ENCODE measurements at places on chromosomes 11 and 22.

- no peak overlapping the region for H3K4me3 ChIP-seq
- peak; percentile 66 for DNase-seq
- H3K27me3 ChIP-seq, result no peaks in the 10 kb centered on the region
- no peaks in the 10 kb centered on the region for H3K36me3 ChIP-seq
- H3K4me1 ChIP-seq, result peaks cover 2% of the 10 kb centered on the region
Observed at GRCh38 chr22:44438481-44439131, 59.4 kb downstream of the RTL6 start.

DNA sequence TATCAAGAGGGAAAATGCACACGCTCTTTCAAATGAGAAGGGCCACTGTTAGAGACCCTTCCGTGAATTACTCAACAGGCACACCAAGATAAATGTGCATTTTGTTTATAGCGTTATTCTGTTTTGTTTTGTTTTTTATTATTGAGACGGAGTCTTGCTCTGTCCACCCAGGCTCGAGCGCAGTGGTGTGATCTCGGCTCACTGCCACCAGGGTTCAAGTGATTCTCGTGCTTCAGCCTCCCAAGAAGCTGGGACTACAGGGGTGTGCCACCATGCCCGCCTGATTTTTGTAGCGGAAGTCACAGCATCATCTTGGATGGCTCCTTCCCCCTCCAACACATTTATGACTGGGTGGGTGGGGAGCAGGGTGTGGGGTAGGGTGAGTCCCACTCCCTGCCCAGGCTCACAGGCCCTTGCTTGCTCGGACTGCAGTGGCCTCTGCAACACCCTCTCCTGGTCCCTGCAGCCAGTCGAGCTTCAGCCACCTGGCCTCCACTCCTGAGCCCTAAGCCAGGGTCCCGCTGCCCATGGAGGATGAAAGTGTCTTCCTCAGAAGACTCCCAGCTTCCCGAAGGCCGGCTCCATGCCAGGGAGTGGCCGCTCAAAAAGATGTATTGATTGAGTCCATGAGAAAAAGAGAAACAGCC, 68.0 kb downstream of the RTL6 start:
- peak; percentile 45 for DNase-seq
- H3K4me3 ChIP-seq, result no peak overlapping the region
- no peaks in the 10 kb centered on the region for H3K27me3 ChIP-seq
- H3K4me1 ChIP-seq, result peaks cover 4% of the 10 kb centered on the region
- no peak overlapping the region for H3K27ac ChIP-seq
- H3K36me3 ChIP-seq, result no peaks in the 10 kb centered on the region

GRCh38 chr11:35491231-35491871, 34.1 kb downstream of the PAMR1 start:
- no peaks in the 10 kb centered on the region for H3K4me1 ChIP-seq
- no peak for DNase-seq
- no peak overlapping the region for H3K4me3 ChIP-seq
- no peaks in the 10 kb centered on the region for H3K36me3 ChIP-seq

DNA sequence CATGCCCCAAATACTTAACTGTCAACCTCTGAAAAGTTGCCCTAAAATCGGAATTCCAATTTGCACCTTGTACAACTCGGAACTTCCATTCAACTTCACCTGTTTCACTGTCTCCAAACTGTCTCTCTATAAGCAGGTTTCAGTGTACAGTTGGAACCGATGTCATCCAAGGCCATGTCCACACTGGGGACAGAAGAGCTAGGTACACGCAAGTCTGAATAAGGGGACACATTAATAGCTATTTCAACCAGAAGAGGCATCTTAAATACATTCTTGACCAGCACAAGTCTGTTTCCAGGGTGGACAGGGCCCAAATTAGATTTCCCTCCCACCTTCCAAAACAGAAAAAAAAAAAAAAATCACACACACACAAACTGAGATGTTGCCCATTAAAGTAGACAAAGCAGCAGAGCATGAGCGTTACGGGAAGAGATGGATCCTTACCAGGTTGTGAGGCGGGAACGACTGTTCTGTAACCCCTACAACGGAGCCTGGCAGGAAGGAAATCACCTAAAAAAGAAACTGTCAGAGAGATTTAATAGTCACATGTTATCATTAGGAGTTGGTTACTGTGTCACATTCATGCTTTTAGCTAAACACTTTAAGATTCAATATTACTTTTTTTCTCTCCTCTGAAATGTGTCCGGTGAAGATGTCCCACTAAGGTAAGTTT, 1.7 kb downstream of the CREBZF start:
- H3K27me3 ChIP-seq, result no peaks in the 10 kb centered on the region
- H3K27ac ChIP-seq, result peak overlapping the region; percentile 98
- no peak for DNase-seq
- H3K36me3 ChIP-seq, result peaks cover 41% of the 10 kb centered on the region
- peaks cover 49% of the 10 kb centered on the region for H3K4me1 ChIP-seq

GRCh38 chr22:31346733-31347250, 646 bp upstream of the PATZ1 start:
- H3K27ac ChIP-seq, result peak overlapping the region; percentile 83
- peaks cover 9% of the 10 kb centered on the region for H3K36me3 ChIP-seq
- peaks cover 39% of the 10 kb centered on the region for H3K4me1 ChIP-seq
- peak overlapping the region; percentile 84 for H3K4me3 ChIP-seq

DNA sequence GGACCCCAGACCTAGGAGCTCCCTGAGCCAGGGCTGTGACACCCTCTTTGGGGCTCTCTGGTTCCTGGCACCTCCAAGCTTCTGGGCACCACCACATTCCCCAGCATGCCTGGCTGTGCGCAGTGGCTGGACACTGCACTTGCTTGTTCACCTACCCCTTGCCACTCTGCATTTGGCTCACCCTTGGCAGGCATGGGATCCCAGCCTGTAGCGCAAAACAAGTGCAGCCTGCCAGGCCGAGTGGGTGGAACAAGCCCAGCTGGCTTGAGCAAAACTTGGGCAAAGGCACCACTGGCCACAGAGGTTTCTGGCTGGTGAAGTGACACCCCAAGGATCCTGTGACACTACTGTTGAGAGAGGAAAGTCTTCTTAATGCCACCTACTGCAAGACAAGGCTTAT, 57.3 kb downstream of the CCDC34 start:
- H3K4me1 ChIP-seq, result no peaks in the 10 kb centered on the region
- no peaks in the 10 kb centered on the region for H3K36me3 ChIP-seq
- no peak overlapping the region for H3K4me3 ChIP-seq
- H3K27ac ChIP-seq, result no peak overlapping the region

- no peaks in the 10 kb centered on the region for H3K36me3 ChIP-seq
- H3K27ac ChIP-seq, result no peak overlapping the region
- no peak for DNase-seq
- no peaks in the 10 kb centered on the region for H3K4me1 ChIP-seq
- H3K4me3 ChIP-seq, result no peak overlapping the region
Observed at GRCh38 chr11:97607291-97608000, 1217.6 kb downstream of the JRKL start.

GRCh38 chr11:16611926-16612565, 126.4 kb upstream of the C11orf58 start:
- H3K4me1 ChIP-seq, result peaks cover 36% of the 10 kb centered on the region
- no peaks in the 10 kb centered on the region for H3K36me3 ChIP-seq
- DNase-seq, result no peak
- peaks cover 54% of the 10 kb centered on the region for H3K27me3 ChIP-seq

DNA sequence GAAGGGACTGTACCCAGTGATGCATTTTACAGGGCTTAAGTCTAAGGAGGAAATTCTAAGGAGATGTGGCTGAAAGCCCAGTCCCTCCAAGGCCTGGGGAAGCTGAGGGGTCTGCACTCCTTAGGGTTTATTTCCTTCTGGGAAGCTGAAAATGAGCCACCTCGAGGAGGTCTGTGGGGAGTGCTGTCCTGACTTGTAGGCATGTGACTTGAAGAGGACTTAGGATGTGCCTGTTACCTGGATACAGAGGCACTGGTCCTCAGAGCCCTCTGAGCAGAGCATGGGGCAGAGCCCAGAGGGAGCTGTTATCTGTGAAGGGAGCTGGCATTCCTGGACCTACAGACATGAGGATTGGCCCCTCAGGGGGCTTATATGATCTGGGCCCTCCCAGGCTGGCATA, 77.1 kb downstream of the TP53I11 start:
- no peaks in the 10 kb centered on the region for H3K36me3 ChIP-seq
- H3K27me3 ChIP-seq, result no peaks in the 10 kb centered on the region

GRCh38 chr11:76854709-76855108, 6.0 kb upstream of the ACER3 start:
- H3K27me3 ChIP-seq, result no peaks in the 10 kb centered on the region
- no peak overlapping the region for H3K27ac ChIP-seq
- DNase-seq, result no peak
- H3K4me1 ChIP-seq, result no peaks in the 10 kb centered on the region
- H3K4me3 ChIP-seq, result no peak overlapping the region

DNA sequence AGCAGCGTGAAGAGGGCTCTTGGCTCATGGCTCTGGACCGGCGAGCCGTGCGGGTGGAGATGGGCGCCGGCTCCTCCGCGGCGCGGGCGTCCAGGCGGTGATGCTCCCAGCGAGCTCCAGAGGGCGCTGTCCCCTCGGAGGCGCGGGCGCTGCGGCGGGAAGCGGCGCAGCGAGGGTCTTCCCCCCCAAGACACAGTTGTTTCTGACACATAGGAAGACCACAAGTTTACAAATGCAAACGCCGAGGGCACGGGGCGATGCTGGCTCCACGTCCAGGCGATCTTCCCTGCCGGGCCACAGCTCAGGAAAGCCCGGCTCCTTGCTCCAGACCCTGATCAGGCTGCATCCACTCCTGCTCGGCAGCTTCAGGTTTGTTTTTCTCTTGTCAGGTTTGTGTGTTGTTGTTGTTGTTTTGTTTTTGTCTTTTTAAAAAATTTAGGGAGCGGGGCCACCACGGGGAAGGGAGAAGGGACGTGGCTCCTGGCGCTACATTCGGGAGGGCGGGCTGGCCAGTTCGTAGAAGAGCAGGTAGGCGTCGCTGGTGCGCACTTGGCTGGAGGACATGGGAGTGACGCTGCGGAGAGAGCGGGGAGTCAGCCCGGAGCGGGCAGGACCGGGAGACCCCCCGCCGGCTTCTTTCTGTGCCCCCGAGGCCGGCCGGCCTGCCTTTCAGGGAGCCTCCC, 10.0 kb upstream of the MFRP start:
- peak overlapping the region; percentile 67 for H3K4me3 ChIP-seq
- peak; percentile 93 for DNase-seq
- peaks cover 25% of the 10 kb centered on the region for H3K4me1 ChIP-seq
- H3K27me3 ChIP-seq, result no peaks in the 10 kb centered on the region
- no peak overlapping the region for H3K27ac ChIP-seq

- H3K36me3 ChIP-seq, result no peaks in the 10 kb centered on the region
- peak; percentile 45 for DNase-seq
- H3K4me1 ChIP-seq, result no peaks in the 10 kb centered on the region
- H3K27me3 ChIP-seq, result no peaks in the 10 kb centered on the region
- H3K4me3 ChIP-seq, result no peak overlapping the region
Observed at GRCh38 chr11:17601256-17601671, 54.2 kb downstream of the OTOG start.

DNA sequence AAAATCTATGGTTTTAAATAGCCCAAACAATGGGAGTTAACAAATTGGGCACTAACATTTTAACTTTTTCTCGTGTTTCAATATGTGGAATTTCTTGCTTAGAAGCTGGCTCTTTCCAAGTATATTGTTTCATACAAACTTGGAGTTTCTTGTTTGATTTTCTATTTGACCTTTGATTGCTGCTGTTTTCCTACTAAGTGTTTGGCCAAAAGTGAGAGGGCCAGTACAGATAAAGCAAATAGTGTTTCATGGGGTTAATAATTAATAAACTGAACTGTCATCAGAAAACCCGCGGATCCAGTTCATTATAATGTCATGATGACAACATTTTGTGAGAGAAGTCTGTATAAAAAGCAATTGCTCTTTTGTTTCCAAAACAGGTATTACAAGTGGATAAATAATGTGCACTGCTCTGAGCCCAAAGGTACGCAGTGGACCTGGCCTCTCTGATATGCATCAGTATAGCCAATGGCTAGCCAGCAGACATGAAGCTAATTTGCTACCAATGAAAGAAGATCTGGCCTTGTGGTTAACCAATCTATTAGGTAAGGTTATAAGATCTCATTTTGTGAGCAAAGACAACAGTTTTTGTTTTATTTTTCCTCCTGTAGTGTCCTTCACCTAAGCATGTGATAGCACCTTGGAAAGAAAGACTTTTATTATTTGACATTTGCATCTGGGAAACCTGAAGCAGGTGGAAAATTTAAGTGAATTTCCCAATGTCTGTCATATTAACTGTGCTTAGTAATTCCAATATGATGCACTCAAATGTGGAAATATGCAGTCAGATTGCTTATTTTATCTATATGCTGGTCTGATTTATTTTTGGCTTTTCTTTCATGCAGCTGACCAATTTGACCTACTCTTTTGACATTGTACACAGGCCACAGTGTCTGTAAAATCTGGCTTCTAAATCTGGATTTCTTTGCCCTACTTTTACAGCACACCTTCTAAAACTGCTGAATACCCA, 8.3 kb downstream of the GAS2 start:
- H3K36me3 ChIP-seq, result no peaks in the 10 kb centered on the region
- no peaks in the 10 kb centered on the region for H3K4me1 ChIP-seq

DNA sequence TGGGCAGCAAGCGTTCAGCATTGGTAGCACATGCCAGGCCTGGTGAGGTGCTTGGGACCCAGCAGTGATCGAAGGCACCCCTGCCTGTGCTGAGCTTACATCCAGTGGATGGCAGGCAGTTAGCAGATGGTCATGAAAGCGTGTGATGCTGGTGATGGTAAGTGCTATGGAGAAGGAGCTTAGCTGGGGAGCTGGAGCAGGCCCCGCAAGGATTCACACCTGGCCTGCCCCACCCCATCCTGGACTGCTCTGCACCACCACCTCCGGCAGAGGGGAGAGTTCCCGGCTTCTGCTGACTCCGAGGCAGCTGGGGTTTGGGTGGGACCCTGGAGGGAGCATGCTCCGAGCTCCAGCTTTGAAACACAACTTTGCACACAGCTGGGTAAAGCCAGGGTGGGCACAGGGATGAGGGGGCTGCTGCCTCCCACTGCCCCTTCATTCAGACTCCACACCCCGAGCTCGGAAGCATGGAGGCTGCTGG, 16.2 kb downstream of the MPPED1 start:
- no peaks in the 10 kb centered on the region for H3K4me1 ChIP-seq
- no peaks in the 10 kb centered on the region for H3K27me3 ChIP-seq
- no peak for DNase-seq
- no peak overlapping the region for H3K4me3 ChIP-seq

GRCh38 chr11:76682684-76683083, 12.1 kb upstream of the LRRC32 start:
- H3K27ac ChIP-seq, result no peak overlapping the region
- no peak for DNase-seq
- peaks cover 45% of the 10 kb centered on the region for H3K27me3 ChIP-seq

GRCh38 chr22:38298312-38299005, 18.8 kb downstream of the CSNK1E start:
- DNase-seq, result peak; percentile 74
- peaks cover 100% of the 10 kb centered on the region for H3K36me3 ChIP-seq
- no peaks in the 10 kb centered on the region for H3K27me3 ChIP-seq
- H3K27ac ChIP-seq, result no peak overlapping the region
- H3K4me3 ChIP-seq, result no peak overlapping the region
